EL (cell line): ENCODE measurements at places on chromosomes 2 and 18.
A peak's percentile ranks its signal among the peaks of the same experiment; 100 is the strongest.

- no peak for DNase-seq
These were observed 154.1 kb upstream of the KLHL29 start for GRCh38 chr2:23230885-23231284.

- no peak for DNase-seq
These were observed 15.3 kb downstream of the PARD6G start for GRCh38 chr18:80232030-80232429.

DNA sequence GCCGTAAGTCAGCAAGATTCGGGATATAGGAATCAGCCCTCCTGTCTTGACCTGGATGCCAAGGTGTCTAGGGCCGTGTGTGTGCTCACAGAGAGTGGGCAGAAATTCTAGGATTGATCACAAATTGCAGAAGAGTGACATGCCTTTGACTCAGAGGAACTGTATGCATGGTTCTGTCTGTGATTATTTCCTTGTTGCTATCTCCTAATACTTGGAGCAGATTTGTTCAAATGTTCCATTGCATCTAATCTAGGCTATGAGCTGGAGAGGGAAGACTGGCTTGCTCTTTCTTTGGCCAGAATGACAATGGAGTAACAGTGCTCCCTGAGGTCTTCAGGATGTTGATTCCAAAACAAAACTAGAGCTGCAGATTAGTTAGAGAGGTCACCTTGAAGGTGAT is 115.0 kb downstream of the EN1 start:
- no peak for DNase-seq

GRCh38 chr2:106038601-106039375 is 155.3 kb downstream of the UXS1 start:
- DNase-seq: no peak

GRCh38 chr2:200121931-200122330 is 166.5 kb downstream of the MAIP1 start:
- DNase-seq: no peak

- DNase-seq: no peak
These were observed 9.2 kb upstream of the TMEM247 start for GRCh38 chr2:46470114-46470628.

GRCh38 chr2:19256121-19256601 is 102.3 kb downstream of the OSR1 start:
- DNase-seq: peak; percentile 84

DNA sequence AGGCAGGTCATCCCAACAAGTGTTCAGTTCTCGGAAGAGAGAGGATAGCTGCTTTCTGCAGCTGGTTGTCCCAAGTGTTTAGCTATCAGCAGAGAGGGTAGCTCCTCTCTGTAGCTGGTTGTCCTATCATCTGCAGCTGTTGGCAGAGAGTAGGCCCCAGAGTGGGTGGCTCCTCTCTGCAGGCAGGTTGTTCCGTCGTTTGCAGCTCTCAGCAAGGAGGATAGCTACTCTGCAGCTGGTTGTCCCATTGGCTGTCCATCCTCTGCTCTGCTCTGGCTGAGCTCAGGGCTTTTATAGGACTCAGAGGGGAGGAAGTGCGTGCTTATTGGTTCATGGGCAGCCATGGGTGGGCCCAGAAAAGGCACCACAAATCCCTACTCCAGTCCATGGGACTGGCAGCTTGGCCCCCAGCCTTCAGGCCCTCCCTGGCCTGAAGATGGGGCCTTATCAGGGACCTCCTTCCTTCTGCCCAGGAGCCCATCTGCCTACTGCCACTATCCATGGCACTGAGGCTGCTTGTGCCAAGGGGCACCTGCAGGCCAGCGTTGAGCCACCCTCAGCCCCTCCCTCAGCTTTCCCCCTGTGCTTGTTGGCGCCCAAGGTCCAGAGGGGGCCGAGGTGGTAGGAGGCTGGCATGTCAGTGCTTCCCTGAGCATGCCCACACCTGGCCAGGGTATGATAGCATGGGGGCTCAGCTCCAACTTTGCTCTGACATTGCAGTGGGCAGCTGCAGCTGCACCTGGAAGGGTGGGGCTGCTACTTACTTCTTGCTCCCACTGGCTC is 38.3 kb downstream of the TDRD15 start:
- DNase-seq: no peak

DNA sequence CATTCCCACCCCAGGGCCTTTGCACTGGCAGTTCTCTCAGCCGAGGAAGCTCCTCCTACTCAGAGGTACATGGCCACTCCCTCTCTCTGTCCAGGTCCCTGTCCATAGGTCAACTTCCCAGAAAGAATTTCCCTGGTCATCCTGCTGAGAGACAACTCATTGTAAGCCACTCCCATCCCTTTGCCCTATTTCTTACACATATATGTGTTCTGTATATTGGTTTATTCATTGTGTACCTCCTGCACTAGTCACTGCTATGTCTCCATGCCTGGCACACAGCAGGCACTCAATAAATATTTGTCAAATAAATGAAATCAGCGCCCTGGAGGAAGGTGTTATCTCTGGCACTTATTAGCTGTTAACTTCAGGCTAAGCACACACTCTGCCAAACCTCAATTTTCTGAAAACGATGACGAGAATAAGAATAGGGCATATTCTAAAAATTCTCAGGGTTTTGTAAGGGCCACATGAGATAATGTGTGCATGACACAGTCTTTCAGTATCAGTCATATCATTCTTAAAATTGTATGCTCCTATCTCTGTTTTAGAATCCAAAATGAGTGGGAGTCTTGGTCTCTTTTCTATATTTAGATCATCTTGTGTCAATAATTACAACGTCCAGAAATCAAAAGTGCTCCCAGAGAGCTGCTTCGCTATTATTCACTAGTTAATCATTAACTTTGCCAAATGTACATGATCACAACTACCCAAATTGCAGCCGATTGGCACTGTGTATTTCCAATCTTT is 198.0 kb downstream of the ALK start:
- DNase-seq: no peak

GRCh38 chr2:24353364-24353763 is 7.0 kb downstream of the ITSN2 start:
- DNase-seq: no peak

GRCh38 chr2:119076713-119077112 is 81.8 kb downstream of the C1QL2 start:
- DNase-seq: no peak

- DNase-seq: no peak
These were observed 20.1 kb upstream of the NFATC1 start for GRCh38 chr18:79375441-79376154.

- DNase-seq: no peak
These were observed 114.3 kb upstream of the ARL4C start for GRCh38 chr2:234611209-234611608.

DNA sequence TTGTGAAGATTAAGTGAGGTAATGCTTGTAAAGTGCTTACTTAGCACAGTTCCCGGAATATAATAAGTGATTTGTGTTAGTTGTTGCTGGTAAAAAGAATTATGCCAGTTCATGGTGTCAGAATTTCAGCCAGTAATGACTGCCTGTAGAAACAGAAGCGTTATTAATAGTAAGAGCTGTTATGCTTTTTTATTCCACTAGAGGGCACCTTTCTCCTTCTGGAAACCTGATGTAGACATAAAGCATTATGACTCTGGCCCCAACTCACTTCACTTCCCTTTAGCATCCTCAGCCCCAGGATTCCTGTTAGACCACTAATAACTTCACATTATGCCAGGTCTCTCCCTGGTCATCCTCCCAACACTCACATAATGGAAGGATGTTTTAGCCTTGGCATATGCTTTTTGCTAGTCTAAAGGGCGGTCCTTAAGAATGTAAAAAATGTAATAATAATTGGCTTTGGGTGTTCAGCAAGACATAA is 34.9 kb downstream of the C18orf54 start:
- peak; percentile 68 for DNase-seq

DNA sequence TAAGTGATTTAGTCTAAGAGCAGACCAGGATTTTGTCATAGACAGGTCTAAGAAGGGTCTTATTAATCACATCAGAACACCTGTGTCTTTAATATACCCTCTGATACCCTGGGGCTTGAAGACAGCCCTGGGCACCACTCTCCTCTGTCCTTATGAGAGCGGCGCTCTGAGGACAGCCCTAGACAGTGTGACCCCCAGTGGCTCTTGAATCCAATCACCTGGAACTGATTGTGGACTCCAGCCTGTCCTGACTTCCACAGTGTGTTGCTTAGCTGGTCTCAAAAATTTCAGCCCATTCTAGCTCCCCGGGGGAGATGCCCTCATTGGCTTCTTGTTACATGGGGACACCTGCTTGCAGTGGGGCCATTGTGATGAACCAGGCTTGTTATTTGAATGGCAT is 195.8 kb upstream of the SMAD2 start:
- no peak for DNase-seq

GRCh38 chr2:171798156-171798820 is 95.8 kb downstream of the SLC25A12 start:
- DNase-seq: peak; percentile 53

DNA sequence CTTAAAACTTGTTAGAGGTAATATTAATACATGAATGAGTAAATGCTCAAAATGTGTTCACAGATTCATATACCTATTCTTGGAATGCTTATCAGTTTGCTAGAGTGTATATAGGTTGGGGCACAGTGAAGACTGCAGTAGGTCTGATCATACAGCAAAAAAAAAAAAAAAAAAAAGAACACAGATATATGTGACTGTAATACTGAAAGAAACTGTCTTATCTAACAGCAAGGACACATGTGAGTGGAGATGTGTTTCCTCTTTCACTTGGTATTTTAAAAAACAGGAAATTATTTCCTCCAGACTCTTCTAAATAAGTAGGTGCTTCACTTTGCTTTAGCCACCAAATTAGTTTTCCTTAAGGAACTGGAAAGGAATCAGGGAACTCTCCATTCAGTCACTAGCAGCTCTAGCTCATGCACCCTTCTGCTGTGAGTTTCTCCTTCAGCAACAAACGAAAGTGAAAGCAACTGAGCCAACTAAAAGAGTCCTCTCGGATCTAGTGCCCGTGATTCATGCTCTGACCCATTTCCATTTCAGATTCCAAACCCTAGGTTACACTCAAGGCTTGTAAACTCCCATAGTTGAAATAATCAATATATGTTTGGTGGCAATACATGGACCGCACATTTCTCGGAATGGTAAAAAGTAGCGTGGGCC is 98.5 kb downstream of the DSEL start:
- DNase-seq: peak; percentile 49

DNA sequence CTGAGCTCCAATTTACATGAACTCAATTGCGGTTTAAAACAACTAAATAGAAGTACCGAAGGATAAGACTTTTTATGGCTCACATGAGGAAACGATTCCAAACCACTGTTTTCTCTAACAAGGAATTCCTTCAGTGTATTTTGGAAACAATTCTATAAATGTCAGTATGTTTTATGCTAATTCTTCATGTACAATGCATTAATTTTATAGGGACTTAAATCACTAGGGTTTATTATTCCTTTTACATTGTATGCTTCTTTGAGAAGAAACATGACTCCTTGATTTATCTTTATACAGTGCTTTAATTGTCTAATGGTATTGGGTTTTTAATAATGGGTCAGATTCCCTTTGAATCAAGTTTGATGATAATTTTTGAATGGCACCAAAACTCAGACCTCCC is 566.8 kb downstream of the EPHA4 start:
- no peak for DNase-seq

DNA sequence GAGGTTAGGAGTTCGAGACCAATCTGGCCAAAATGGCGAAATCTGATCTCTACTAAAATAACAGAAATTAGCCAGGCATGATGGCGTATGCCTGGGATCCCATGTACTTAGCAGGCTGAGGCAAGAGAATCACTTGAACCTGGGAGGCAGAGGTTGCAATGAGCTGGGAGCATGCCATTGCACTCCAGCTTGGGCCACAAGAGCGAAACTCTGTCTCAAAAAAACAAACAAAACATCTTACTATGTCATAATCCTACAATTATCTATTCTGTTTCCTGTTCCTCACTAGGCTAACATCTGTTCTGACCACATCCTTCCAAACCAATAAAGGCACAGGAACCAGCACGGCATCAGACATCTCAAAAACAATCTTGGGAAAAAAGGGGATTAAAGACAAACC is 361.8 kb upstream of the UBE2E3 start:
- DNase-seq: peak; percentile 57

- peak; percentile 57 for DNase-seq
These were observed 27.2 kb upstream of the OTX1 start for GRCh38 chr2:63023444-63023843.

- DNase-seq: no peak
These were observed 41.3 kb downstream of the NGEF start for GRCh38 chr2:232971744-232972143.

DNA sequence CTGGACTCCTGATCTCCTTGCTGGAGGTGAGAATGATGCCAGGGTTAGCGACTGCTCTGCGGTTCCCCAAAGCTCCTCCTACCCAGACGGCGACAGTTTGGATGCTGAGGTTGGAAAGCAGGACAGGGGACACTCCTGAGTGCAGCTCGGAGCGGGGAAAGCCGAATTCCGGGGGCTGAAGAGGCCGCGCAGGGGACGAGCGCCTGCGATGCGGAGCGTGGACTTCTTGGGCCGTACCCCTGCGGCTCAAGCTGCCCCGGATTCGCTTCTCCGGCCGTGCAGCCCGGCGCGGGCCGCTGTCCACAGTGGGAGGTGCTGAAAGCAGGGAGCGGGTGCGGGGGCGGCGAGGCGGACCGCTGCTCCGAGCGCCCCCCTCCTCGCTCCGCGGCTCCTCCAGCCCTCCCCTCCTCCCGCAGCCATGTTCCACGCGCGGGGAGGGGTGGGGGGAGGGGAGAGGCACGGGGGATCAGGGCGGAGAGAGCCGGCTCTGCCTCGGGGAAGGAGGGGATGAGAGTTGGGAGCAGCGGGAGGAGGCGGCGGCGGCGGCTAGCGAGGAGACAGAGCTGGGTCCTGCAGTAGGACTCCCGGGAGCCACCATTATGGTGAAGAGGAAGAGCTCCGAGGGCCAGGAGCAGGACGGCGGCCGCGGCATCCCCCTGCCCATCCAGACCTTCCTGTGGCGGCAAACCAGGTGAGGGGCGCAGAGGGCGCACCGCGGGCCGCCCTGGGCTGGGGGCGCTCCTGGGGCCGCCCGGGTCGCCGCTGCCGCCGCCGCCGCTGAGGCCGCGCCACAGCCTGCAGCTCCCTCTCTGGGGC is at the start of gene UNC80:
Gene UNC80 (plus strand): TSS at position 359 of the 816 bp plus-strand sequence. CDS start 241 bp downstream, at position 600.
- DNase-seq: peak; percentile 51

GRCh38 chr18:7824970-7825369 is 257.9 kb downstream of the PTPRM start:
- no peak for DNase-seq

DNA sequence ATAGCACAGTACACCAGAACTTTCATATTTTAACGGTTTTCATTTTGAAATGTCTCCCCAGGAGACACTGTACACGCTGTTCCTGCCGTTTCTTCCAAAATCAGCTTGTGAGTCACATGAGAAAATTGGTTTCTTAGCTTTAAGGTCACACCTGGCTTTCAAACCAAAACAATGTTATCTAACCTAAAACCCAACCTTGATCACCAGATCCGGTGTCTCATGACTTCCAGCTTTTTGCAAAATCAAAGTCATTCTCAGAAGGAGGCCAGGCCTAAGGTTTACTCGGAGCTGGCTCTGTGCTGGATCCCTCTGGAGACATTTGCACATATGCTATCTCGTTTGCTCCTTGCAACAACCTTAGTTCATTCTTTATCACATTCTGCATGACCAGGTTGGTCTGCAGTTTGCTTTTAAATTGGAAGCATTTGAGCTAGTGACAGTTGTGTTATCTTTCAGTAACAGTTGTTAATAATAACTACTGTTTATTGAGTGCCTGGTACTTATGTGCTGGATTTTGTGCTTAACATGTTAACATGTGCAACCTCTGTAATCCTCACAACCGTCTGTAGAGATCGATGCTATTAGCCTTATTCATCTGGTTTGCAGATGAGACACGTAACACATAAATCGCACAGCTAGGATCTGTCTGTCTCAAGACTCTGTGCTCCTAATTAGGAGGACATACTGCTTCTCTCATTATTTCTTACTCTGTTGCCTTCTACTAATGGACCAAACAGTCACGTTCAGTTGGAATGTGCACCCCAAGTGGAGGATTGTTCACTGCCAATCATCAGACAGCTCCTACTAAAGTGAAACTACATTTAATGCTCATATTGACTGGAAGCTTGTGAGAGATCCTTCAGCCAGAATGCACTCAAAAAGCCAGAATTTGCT is 105.5 kb downstream of the RNF144A start:
- no peak for DNase-seq
